ENCODE measurements at places on chromosomes 3 and 15.

DNA sequence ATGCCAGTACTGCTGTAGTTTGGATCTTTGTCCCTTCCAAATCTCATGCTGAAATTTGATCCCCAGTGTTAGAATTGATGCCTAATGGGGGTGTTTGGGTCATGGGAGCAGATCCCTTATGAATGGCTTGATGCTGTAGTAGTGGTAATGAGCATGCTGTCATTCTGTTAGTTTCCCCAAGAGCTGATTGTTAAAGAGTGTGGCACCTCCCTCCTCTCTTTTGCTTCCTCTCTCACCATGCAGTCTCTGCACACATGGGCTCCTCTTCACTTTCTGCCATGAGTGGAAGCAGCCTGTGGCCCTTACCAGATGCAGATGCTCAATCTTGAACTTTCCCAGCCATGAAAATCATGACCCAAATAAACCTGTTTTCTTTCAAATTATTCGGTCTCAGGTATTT lies 141.3 kb upstream of the DPPA4 start:
- DNase-seq, result no peak

DNA sequence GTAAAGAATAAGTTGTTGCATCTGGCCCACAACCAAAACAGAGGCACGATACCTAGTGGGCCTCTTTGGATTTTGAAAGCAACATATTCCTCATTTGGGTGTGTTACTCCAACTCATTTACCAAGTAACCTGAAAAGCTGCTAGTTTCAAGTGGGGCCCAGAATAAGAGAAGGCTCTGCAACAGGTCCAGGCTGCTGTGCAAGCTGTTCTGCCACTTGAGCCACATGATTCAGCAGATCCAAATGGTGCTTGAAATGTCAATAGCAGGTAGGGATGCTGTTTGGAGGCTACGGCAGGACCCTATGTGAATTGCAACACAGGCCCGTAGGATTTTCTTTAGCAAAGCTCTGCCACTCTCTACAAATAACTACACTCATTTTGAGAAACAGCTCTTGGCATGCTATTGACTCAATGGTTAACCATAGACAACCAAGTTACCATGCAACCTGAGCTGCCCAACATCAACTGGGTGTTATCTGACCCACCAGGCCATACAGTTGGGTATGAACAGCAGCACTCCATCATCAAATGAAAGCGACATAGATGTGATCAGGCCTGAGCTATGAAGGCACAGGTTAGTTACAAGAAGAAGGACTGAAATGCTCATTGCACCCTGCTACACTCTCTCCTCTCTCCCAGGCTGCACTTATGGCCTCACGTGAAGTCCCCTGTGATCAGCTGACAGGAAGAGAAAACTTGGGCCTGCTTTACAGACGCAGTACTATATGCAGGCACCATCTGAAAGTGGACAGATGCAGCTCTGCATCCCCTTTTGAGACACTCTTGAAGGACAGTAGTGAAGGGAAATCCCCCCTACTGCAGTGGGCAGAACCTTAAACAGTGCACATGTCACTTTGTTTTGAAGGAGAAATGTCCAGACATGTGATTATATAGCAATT lies 9.5 kb upstream of the MCF2L2 start:
- DNase-seq, result no peak

- DNase-seq, result no peak
These were observed 218.9 kb downstream of the SV2B start for GRCh38 chr15:91318931-91319330.

DNA sequence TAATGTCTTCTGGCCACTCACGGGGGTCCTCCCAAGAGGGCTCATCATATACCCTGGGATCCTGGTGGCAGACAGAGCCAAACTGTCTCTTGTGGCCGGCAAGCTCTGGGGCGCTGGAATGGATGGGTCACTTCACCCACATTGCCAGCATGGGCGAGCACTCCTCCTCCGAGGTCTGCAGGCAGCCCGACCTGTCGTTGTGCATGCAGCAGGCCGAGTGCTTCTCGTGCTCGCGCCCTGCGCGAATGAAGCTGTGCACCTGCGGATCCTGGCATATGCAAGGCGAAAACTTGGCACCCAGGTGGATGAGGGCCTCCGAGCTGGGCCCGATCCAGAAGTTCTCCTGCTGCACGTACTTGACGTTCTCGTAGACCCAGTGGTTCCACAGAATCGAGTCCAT lies 33.6 kb upstream of the GRIP2 start:
- no peak for DNase-seq

DNA sequence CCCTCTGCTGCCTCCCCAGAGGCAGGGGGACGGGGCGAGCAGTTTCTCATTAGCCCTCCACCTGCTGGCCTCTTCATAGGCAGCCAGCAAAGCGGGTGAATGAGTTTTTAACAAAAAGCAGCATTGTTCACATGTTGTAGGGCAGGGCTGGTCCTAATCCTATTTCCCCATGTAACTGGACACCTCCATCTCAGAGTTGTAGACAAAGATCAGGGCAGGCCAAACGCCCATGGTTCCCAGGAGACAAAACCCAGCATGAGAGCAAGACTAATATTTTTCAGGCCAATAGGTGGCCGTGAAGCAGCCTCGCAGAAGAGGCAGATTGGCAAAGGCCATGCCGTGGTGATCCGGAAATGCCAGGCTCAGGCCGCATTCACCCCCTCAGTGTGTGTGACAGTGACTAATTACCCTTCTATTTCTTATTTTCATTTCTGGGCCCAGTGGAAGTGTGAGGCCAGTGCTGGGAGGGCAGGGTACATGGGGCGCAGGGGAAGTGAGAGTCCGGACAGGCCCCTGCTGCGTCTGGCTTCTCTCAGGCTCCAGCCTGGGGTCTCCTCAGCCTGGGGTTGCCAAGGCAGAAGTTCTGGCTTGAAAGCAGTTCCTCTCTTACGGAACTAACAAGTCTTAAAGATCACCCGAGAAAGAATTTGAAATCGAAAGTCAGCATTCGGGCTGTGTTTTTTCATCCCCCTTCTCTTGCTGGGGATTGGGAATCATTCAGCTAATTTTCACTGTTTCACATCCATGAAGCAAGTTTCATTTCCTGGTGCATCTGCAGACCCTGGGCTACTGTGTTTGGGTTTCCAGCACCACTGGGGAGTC lies 64.8 kb downstream of the BOC start:
- DNase-seq, result no peak

DNA sequence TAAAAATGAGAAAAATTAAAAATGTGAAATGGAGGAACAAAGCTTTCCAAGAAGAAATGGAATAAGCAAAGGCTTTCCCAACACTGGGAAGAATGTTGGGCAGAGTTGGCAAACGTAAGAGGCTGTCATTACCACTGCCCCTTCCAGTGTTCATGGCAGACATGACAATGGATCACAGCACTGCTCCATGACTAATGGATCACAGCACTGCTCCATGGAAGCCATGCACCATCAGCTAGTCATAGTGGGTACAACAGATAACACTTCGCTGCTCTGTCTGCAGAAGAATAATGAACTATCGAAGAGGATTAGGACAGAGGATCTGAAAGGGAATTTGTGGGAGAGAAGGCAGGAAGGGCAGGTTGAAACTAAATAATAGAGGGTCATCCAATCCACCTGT lies 5.0 kb downstream of the CAV3 start:
- DNase-seq, result no peak

GRCh38 chr3:125003859-125004595 lies 51.8 kb downstream of the HEG1 start:
- no peak for DNase-seq

GRCh38 chr3:111069974-111070771 lies 1.4 kb upstream of the NECTIN3 start:
- no peak for DNase-seq

DNA sequence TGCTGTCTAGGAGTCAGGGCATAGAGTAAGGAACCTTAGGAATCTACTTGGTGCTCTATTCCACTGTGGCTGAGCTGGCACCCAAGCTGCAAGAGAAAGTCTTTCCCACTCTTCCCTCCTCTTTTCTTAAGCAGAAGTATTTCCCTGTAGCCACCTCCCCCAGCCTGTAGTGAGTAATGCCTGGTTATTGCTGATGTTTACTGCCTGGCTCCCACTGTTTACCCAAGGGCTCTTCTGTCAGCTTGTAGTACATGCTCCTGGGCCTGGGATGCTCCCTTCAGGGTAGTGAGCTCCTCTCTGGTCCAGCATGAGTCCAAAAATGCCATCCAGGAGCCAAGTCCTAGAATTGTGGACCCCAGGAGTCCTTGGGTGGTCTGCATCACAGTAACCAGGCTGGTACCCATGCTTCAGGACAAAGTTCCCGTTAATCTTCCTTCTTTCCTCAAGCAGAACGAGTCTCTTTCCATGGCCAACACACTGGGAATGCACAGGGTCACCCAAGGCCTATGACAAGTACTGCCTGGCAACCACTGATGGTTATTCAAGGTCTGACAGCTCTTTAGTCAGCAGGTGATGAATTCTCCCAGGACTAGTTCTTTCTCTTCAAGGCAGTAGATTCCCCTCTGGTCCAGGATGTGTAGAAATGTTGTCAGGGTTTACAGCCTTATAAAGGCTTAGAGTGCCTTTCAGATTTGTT lies 17.6 kb downstream of the GALK2 start:
- DNase-seq, result no peak

DNA sequence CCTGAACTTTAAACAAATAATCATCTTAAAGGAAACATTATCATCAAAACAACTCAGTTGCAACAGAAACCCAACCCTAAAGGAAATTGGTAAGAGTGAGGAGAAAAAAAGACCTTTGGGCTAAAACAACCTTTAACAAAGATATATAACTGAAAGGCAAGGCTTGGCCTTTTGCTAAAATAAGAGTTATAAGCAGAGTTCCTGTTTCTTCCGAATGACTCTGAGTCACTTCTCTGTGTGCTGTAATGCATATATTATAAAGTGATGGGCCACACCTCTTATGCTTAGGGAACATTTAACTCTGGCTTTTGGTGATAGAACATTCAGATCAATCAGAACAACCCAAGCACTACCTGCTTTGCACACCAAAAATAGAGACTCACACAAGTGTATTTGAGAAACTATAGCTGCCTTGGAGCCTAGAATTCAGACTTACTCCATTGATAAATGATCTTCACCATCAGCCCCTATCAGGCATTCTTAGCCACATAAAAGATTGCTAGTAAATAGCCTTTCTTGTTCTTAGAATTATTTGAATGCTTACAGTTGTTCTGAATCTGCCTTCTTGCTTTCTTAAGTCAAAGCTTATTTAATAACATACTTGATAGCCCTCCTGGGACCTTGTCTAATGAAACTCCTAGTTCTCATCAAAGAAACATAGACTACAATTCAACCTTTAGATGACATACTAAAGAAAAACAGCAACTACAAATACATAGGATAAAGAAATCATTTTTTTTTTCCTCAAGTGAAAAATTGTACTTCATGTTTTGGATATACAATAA lies 294.2 kb upstream of the SEMA6D start:
- no peak for DNase-seq

- no peak for DNase-seq
These were observed 87.3 kb upstream of the SNTN start for GRCh38 chr3:63565220-63565619.

DNA sequence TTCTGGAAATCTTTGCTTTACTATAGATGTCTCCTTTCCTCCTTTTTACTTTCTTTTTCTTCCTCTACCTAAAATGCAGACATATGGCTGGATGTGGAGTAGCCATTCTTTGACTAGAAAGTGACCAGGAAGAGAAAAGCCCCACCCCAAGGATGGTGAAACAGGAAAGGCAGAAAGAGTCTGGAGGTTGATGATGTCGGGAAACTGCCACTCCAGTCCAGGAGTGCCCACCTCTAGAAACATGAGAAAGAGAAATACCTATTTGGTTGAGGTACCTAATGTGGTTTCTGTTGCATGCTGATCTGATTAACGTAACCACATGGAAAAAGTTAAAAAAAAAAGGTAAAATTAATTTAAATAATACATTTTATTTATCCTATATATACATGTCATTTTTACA lies 55.2 kb upstream of the SSR3 start:
- no peak for DNase-seq

DNA sequence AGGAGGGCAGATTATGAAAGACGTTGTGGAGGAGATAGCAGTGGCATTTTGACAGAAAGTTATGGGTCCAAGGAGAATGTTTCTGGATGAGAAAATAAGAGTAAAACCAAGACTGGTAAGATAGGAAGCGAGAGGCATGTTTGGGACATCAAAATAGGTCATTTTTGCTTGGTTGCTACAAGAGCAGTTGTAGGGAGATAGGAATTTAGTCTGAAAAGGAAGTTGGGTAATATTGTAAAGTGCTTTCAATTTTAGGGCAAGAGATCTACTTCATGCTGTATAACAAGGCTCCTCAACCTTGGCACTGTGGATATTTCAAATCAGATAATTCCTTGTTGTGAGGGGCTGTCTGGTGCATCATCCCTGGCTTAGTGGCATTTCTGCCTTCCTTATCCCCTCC lies 118.0 kb upstream of the DPH6 start:
- no peak for DNase-seq

GRCh38 chr3:12833222-12834161 lies 7.9 kb downstream of the RPL32 start:
- no peak for DNase-seq

GRCh38 chr3:43759297-43759782 lies 68.6 kb downstream of the ABHD5 start:
- DNase-seq, result peak; percentile 90

GRCh38 chr3:156093964-156094363 lies 26.4 kb upstream of the KCNAB1 start:
- no peak for DNase-seq

- DNase-seq, result peak; percentile 39
These were observed 160.0 kb downstream of the FRMD5 start for GRCh38 chr15:44034933-44035624.

GRCh38 chr3:187012609-187013051 lies 82.3 kb downstream of the ST6GAL1 start:
- peak; percentile 1 for DNase-seq

DNA sequence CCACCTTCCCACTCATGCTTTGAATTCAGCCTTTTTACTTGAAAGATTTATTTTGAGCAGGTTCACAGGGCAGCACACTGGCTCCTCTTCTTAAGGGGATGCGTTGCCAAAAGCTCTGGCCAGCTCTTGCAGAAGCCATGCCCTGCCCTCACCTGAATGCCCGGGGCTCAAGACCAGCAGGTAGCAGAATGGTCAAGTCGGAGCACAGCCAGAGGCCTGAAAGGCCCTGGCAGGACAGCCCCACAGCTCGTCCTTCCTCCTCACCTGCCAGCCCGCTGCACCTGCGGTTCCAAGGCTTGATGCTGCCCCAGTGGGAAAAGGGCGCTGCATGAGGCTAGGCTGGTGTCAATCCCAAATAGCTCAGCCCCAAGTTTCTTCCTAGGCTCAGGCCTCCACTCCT lies 13.1 kb downstream of the CA12 start:
- DNase-seq, result no peak

GRCh38 chr15:78752492-78753358 lies 58.5 kb downstream of the ADAMTS7 start:
- DNase-seq, result no peak

- DNase-seq, result no peak
These were observed 18.7 kb downstream of the ZNF80 start for GRCh38 chr3:114218578-114219185.

- DNase-seq, result no peak
These were observed 41.4 kb downstream of the MRPS25 start for GRCh38 chr3:15023719-15024118.

DNA sequence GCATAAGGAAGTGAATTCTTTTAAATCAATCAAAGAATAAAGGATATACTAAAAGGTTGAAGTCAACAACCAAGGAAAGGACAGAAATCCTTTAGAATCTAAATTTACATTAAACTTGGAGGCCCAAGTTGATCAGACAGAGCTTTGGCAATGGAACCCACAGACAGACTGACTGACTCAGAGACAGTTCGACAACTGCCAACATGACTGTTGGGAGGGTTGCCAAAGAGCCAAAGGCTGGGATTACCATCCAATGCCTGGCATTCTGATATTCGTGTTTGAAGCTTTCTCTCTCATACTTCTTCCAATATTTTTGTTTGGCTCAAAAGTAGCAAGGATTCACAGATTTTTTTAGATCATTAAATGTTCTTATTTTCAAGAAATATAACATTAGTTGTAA lies 406.1 kb downstream of the PLCL2 start:
- DNase-seq, result no peak

Measured in ACHN (cell line).